Karpas-422 (cell line): ENCODE measurements at places on chromosomes 3 and 15. TPM values are rescaled to one million over a fixed set of nuclear protein-coding genes. Genes with fewer than 3 reads are reported as not detected.

AQP9 gene
- not detected in 2 replicates for total RNA-seq

MYO5C gene
- total RNA-seq: 0.22 and 0.58 TPM in 2 replicates

CD276 gene
- total RNA-seq: not detected in 2 replicates

TP63 gene
- not detected in 2 replicates for total RNA-seq

SLC22A14 gene
- total RNA-seq: not detected in 2 replicates

ZNF502 gene
- total RNA-seq: not detected in 2 replicates

ARPIN gene
- total RNA-seq: not detected in 2 replicates

TGM4 gene
- not detected in 2 replicates for total RNA-seq

CELSR3 gene
- total RNA-seq: 3.8 and 7.0 TPM in 2 replicates

GRCh38 chr3:128786434-128787020, 60.5 kb downstream of the RAB7A start:
- no peak for DNase-seq

DNA sequence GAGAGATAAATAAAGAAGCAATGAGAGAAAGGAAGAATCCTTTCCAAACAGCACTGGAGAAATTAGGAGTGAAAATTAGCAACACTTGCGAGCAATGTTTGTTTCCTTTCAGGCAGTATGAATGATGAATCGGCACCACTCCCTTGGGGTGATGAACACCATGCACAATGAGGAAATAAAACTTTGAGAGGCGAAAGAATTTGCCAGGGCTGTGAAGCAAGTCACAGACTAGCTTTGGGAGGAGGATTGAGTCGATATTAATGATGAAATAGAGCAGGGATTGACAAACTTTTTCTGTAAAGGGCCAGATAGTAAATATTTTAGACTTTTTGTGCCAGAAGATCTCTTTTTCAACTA, 237.7 kb downstream of the AGBL1 start:
- no peak for DNase-seq

GRCh38 chr15:98776607-98777281, 128.4 kb downstream of the IGF1R start:
- DNase-seq: no peak

- DNase-seq: no peak
Measured at GRCh38 chr15:85541744-85542143, 161.3 kb downstream of the AKAP13 start.

GRCh38 chr3:119492128-119492527, 6.2 kb upstream of the TIMMDC1 start:
- DNase-seq: no peak

DNA sequence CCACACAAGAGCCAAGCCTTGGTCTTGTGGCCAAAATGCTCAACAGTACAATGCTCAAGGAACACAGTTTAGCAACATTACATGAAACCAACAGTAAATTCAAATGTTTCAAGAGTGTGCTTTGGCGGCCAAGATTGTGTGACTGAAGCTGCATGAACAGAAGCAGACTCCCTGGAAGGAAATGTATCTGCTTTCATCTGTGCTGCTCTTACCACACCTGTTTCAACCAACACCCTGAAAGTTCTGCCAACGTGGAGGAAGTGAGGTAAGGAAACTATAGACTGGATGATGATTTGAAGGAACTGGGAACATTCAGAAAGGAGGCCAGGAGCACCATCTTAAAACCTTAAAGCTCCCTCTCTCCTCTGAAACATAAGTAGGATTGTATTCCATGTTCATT, 55.7 kb downstream of the MB21D2 start:
- no peak for DNase-seq

DNA sequence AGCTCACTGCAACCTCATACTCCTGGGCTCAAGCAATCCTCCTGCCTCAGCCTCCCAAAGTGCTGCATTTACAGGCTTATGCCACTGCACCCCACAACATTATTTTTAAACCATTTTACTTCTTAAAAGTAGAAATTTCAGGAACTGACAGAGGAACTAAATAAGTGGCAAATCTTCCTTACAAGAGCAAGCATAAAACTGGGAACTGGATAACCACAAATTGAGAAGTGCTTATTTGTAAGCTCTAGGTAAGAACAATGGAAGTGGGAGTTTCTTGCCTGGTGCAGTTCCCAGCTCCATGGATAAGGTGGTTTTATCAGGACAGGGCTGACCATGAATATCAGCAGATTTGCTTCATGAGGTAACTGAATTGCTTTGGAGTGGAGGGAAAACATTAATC, 655.2 kb downstream of the DIPK2A start:
- no peak for DNase-seq

- DNase-seq: no peak
Measured at GRCh38 chr3:99637368-99638111, 854 bp upstream of the COL8A1 start.

- no peak for DNase-seq
Measured at GRCh38 chr15:77836906-77837648, 204.4 kb upstream of the LINGO1 start.

GRCh38 chr15:26950001-26950400, 21.0 kb upstream of the GABRG3 start:
- no peak for DNase-seq

DNA sequence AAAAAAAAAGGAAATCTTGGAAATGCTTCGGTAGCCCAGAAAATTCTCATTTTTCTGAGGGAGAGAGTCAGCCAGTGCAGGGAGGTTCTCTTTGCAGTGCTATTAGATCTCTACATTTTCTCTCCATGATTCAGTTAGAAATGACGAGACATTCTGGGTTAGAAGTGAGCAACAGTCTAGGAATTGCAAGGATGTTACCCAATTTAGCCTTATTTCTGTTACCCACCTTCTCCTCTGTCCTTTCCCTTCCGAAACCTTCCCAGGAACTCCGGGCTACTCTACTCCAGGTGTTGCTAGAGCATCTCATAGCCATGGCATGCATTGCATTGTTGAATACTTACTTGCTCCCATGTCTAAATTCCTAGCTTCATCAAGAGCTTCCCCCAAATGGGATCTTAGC, 106.8 kb downstream of the EDEM1 start:
- DNase-seq: no peak

GRCh38 chr3:111796566-111796965, 62.5 kb upstream of the PHLDB2 start:
- no peak for DNase-seq

- no peak for DNase-seq
Measured at GRCh38 chr3:148997623-148998022, 6.3 kb downstream of the GYG1 start.

DNA sequence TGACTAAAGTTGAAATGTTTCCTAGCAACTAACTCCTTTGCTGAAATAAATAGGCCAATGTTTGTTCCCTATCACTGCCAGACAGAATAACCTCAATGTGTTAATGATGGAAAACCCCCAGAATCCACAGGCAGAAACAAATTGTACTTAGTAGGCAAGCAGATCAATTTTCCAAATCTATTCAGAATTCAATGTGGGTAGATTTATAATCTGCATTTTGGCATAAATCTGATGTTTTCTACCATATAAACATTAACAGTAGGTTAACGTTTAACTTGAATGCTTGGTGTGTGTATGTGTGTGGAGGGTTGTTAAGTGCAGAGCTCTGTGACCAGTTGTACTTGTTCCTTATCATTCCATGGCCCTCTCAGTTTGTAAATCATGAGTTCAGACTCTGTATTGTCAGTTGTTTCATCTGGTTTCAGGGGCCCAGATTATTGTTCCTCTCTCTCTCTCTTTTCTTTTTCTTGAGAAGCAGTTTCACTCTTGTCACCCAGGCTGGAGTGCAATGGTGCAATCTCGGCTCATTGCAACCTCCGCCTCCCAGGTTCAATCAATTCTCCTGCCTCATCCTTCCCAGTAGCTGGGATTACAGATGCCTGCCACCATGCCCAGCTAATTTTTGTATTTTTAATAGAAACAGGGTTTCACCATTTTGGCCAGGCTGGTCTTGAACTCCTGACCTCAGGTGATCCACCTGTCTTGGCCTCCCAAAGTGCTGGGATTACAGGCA, 32.8 kb downstream of the PLSCR1 start:
- no peak for DNase-seq

GRCh38 chr15:47496343-47497185, 220.7 kb upstream of the SEMA6D start:
- DNase-seq: no peak

DNA sequence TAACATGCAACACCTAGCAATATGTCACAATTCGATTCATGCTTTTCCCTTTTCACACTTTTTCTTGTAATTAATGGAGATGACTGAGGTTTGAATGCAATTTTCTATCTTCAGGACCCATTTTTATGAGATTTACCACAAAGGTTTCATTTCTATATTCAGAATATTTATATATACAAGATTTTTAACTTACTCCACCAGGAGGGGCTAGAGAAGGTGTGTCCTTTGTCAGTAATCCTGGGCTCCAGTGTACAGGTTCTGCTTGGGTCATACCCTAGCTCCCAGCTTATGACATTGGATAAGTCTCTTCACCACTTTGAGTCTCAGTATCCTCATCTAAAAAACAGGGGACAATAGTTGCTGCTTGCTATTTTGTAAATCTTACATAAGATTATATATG, 95.7 kb upstream of the SLC24A5 start:
- DNase-seq: no peak

GRCh38 chr15:41024885-41025284, 71.6 kb downstream of the CHAC1 start:
- no peak for DNase-seq

GRCh38 chr3:147554332-147554731, 145.2 kb downstream of the ZIC1 start:
- DNase-seq: no peak

DNA sequence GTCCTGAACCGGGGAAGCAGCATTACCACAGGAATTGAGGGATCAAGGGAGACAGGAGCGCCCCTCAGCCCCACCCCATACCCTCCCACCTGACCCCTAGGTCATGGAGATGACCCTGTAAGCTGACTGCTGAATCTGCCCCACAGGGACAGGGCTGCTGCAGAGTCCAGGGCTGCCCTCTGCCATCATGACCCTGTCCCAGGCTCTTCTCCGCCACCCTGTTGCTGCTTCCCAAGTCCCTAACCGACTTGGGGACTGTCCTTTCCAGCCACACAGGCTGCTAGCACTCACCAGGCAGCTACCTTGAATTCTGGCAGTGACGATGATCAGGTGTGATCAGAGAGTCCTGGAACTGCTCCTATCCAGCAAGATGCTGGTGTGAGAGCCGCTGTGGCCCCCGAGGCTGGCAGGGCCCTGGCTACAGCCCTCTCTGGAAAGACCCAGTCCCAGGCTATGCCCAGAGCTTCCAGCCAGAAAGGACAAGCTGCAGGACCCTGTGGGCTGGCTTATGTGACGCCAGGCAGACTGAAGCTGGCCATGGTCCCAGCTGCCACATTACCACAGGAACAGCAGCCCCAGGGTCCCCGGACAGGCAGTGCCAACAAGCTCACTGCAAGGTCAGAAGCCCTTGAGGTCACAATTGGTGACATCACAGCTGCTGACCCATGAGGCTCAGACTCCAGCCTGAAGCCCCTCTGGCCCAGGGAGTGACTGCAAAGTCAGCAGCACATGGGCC, at the start of gene C3orf22:
Gene C3orf22 (minus strand): TSS at position 597 of the 736 bp plus-strand sequence. CDS start 5,542 bp downstream, outside the sequence.
- DNase-seq: no peak

DNA sequence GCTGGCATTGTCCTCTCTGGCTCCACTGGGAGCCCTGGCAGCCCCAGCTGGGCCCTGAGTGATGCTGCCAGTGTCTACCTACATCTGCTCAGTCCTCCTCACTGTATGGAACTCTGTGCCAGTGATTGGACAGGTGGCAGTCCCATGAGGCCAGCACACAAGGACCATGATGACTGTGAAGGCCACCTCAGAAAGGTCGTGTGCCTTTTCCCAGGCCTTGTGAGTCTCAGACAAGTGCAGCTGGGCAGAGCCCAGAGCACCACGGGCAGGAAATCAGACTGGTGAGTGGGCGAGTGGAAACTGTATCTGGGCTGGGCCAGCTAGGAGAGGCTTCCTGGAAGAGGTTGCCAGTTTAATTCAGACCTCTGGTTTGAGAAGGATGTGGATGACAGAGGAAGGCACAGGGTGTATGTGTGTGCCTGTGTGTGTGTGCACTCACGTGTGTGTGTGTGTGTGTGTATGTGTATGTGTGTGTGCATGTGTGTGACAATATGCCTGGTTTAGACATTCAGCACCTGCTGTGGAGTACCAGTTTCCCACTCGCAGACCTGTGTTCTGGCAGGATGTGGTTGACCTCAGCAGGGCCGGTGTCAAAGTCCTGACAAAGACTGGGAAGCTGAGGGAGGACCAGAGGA, 7.0 kb downstream of the MAPKAPK3 start:
- no peak for DNase-seq

- no peak for DNase-seq
Measured at GRCh38 chr3:12154151-12154550, 4.6 kb downstream of the TIMP4 start.

DNA sequence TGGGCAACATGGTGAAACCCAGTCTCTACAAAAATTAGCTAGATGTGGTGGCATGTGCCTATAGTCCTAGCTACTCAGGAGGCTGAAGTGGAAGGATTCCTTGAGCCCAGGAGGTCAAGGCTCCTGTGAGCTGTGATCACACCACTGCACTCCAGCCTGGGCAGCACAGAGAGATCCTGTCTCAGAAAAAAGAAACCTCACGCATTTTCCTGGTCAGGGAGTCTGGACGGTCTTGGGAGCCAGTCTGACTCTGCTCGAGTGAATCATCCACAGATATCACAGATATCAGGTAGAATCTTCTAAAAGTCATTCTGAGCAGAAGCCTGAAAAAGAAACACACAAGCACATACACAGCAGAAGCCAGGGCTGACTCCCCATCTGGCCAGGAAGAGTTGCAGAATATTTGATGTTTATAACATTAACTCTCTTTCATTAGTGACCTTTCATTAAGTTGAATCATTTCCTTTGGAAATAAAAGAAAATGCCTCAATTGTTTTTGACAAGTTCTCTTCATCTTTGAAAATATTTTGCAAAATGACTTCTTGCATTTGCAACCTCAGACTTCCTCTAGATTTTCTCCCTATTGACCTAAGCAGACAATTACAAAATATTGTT, 56.5 kb upstream of the ABHD17C start:
- DNase-seq: no peak

- no peak for DNase-seq
Measured at GRCh38 chr3:113498221-113499005, 16.5 kb downstream of the SPICE1 start.

- no peak for DNase-seq
Measured at GRCh38 chr3:35519936-35520335, 119.4 kb upstream of the ARPP21 start.

GRCh38 chr3:48928679-48929078, 10.0 kb downstream of the ARIH2 start:
- DNase-seq: no peak

DNA sequence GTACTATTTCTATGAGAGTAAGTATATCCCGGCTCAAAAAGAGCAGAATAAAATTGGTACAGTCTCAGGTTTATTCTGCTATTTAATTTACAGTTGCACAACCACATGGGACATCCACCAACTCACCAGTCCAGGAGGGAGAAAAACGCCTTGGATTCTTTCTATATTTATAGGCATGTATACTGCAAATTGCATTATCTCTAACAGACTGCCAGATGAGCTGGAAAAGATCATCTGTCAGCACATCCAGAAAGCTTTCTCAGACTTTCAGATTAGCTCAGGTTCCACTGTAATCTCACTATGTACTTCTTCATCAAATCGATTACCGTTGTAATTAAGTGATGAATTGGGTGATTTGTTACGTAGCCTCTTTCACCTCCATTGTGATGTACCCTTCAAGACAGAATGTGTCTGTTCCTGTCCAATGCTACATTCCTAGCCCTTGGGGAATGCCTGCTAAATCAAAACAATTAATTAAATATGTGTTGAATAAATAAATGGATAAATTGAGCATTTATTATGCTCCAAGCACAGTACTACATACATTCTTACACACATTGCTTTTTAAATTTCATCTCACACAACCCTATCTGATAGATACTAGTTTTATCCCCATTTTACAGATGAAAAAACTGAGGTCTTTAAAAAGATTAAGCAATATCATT, 38.1 kb upstream of the TMC3 start:
- no peak for DNase-seq
